Fibroblast of the aortic adventitia (primary cell): ENCODE measurements at places on chromosomes 12 and 14. TPM values are rescaled to one million over a fixed set of nuclear protein-coding genes. Genes with fewer than 3 reads are reported as not detected.

DNA sequence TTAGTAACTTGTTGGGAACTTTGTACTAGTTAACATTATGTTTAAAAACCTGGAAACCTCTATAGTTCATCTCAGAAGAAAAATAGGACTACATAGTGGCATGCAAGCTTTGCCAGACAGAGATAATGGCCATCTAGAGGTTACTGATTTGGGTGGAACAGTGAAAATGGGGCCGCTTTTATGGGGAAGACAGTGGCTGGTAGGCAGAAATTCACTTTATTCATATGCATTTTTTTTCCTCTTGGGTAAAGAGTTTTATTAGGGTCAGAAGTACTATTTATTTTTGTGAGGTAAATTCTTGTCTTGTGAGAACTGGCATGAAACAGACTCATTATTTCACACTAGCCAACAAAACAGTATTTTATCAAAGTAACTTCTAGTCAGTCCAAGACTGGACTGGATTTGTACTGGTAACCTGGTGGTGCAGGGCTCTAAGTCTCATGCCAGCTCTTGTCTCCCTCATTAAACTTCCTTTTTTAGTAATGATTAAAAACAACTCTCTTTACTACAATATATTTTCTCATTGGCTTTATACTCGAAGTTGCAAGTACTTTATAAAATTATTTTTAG is 345.8 kb downstream of the RAD51B start:
- no peak for DNase-seq

Gene SLC6A13
- total RNA-seq = not detected in 2 replicates

Gene KCNH3
- 0.08 and 0.18 TPM in 2 replicates for total RNA-seq

GRCh38 chr12:120467439-120467838 is 2.1 kb downstream of the SRSF9 start:
- no peak for DNase-seq

Gene IGFBP6
- total RNA-seq = 723 and 2,626 TPM in 2 replicates

Gene TCL1B
- 0.98 TPM in 1 of 2 replicates, not detected in the other for total RNA-seq

DNA sequence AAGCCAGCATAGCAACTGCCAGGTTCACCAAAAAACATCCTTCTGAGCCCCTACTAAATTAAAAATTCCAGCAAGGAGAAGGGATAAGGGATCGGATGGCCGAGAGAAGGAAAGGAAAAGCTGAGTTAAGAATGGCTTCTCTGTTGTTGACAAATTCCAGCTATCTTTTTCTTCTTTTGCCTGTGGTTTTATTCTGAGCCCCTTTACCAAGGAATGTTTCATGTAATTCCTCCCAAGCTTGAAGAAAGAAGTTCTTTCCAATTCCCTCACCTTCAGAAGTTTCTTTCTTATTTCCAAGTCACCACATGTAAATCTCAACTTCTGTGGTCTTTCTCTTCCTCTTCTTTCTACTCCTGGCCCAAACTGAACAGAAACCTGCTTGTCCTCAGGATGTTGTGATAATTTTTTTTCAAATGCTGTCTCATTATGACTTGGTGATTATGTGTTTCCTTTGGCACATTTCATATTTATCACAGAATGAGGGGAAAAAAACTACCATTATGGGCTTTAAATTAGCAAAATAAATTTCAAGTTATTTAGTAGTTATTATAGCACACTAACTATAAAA is 40.0 kb downstream of the FGD6 start:
- no peak for DNase-seq

- no peak for DNase-seq
Observed at GRCh38 chr12:47817272-47818006, 2.3 kb downstream of the HDAC7 start.

- DNase-seq = no peak
Observed at GRCh38 chr12:131773582-131774221, 54.5 kb upstream of the MMP17 start.

Gene ATXN7L3B
- total RNA-seq = 22.5 and 41.3 TPM in 2 replicates
